AG04449 (cell line): ENCODE measurements at places on chromosomes 12 and 14.

- DNase-seq, result no peak
Observed at GRCh38 chr14:39320318-39320717, 86.6 kb downstream of the MIA2 start.

DNA sequence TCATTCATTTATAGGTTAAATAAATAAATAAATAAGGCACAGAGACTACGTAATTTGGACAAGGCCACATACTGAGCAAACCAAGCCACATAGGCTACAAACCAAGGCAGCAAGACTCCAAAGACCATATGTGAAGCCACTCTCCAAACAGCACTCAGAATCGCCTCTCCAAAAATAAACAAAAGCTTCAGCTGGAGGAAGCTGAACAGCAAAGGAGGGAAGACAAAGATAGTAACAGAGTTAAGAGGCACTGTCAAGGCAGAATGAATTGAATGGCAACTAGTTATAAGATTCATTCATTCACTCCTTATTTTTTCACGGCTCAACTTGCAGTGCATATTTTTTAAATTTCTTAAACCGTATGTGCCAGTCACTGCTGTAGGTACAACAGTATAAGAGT, 200.5 kb upstream of the GRIP1 start:
- DNase-seq, result no peak

- DNase-seq, result no peak
Observed at GRCh38 chr14:87121716-87122115, 871.3 kb downstream of the GALC start.

GRCh38 chr12:6605421-6606330, 1.5 kb downstream of the CHD4 start:
- DNase-seq, result no peak

GRCh38 chr12:61502179-61502578, 758.0 kb upstream of the USP15 start:
- DNase-seq, result no peak

DNA sequence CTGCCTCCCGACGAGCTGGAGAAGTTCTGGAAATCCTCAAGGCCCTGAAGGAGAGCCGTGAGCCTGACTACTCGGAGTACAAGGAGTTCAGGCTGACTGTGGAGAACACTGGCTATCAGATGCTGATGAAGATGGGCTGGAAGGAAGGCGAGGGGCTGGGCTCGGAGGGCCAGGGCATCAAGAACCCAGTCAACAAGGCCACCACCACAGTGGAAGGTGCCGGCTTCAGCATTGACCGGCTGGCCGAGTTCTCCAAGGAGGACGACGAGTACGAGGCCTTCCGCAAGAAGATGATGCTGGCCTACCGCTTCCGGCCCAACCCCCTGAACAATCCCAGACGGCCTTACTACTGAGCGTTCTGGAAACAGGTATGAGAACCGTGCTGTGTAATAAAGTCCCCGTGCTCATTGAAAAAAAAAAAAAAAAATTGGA, 366.1 kb upstream of the ATXN7L3B start:
- no peak for DNase-seq

GRCh38 chr14:51962711-51963110, 26.6 kb upstream of the RTRAF start:
- no peak for DNase-seq

DNA sequence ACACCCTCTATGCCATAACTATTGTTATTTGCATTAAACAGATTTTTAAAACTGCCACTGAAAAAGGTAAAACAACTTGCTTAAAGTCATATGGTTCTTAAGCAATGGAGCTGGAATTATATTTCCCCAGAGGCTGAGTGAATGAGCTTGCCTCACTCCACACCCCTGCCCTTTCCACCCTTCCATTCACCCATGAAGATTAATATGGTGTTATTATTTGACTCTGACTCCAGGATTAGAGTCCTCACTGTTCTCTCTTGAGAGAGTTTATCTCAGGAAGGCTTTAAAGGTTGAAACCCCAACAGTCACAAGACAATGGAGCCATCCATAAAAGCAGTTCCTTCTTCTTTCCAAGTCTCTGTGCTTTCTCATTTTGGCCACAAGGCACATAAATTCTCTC, 84.9 kb downstream of the RTN1 start:
- no peak for DNase-seq

- DNase-seq, result no peak
Observed at GRCh38 chr12:62839869-62840660, 94.9 kb downstream of the PPM1H start.

DNA sequence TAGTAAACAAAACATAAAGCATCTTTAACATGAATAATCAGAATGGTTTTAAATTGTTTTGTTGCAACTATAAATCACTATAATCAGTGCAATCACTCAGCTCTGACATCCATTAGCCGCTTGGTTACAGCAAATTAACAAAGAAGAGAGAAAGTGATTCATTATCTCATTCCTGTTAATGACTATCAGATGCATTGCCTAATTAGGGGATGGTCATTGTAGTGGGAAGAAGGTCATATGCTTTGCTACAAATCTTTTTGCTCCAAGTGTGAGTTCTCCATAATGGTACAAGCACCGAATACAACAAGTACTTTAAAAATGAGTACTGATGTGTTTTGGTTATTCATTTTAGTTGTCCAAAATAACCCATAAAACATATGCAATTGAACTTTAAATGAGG, 272.0 kb downstream of the AKAP6 start:
- no peak for DNase-seq
